ENCODE measurements at places on chromosomes 4 and X.

DNA sequence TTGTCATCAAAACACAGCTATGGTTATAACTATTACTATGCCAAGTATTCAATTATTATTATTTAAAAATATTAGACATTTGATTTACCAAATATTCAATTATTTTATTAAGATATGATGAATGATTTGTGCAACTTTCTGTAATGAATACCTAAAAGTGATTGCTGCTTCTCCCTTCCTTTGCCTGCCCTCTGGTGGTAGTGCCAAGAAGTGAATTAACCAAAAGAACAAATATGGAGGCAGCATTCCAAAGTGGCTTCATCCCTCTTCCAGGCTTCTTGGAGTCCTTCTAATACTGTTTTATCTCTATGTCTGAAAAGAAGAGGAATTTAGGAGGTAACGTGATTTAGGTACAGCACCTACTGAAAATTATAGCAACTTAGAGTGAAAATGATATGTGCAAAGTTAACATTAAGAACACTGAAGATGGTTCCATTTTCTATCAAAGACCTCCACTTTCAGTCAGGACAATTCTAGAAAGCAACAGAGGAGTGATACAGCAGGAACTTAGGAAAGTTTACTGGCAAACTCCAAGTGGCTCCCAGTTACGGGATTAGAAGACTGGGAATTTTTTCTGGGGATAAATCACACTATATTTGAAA lies 43.0 kb downstream of the ENPEP start:
- no peaks in the 10 kb centered on the region for H3K27me3 ChIP-seq
- H3K4me3 ChIP-seq, result no peak overlapping the region
- DNase-seq, result no peak

DNA sequence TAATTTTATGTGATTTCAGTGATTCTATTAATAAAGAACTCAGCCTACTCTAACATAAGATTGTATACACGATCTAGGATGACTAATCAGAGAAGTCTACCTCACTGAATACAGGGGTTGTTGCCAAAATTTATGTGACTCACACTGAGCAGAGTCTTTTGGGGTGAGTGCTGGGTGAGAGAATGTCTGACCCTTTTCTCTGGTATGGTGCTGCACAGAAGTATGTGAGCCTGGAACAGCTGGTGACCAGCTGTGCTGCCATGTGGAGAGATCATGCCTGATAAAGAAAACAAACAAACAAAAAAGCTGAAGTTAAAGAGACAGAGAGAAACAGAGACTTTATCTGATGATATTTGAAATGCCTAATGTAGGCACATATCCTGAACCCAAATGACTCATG lies 618.1 kb upstream of the GRIA3 start:
- no peaks in the 10 kb centered on the region for H3K27me3 ChIP-seq
- H3K27ac ChIP-seq, result no peak overlapping the region
- H3K36me3 ChIP-seq, result no peaks in the 10 kb centered on the region
- no peak overlapping the region for H3K4me3 ChIP-seq
- no peaks in the 10 kb centered on the region for H3K4me1 ChIP-seq

- no peak for DNase-seq
- H3K27ac ChIP-seq, result no peak overlapping the region
- H3K36me3 ChIP-seq, result no peaks in the 10 kb centered on the region
Measured at GRCh38 chrX:39896951-39897740, 200.6 kb downstream of the BCOR start.

- H3K27ac ChIP-seq, result no peak overlapping the region
- peaks cover 9% of the 10 kb centered on the region for H3K4me1 ChIP-seq
- no peaks in the 10 kb centered on the region for H3K36me3 ChIP-seq
- no peak overlapping the region for H3K4me3 ChIP-seq
Measured at GRCh38 chr4:168648929-168649328, 152.1 kb downstream of the PALLD start.

- H3K27ac ChIP-seq, result peak within 1 kb of the TSS; percentile 47
- H3K27me3 ChIP-seq, result no peaks in the 10 kb centered on the region
- H3K36me3 ChIP-seq, result peaks cover 6% of the 10 kb centered on the region
- H3K4me1 ChIP-seq, result peaks cover 21% of the 10 kb centered on the region
- peak within 1 kb of the TSS; percentile 94 for H3K4me3 ChIP-seq
Measured at GRCh38 chrX:109732807-109733612, at the start of gene ACSL4. TSS of gene ACSL4 (minus strand) at chrX:109733257. CDS start at chrX:109683363, 49,894 bp downstream.

GRCh38 chr4:79182209-79182608 lies 143.7 kb downstream of the NAA11 start:
- no peak overlapping the region for H3K4me3 ChIP-seq
- no peaks in the 10 kb centered on the region for H3K4me1 ChIP-seq
- H3K27me3 ChIP-seq, result no peaks in the 10 kb centered on the region

DNA sequence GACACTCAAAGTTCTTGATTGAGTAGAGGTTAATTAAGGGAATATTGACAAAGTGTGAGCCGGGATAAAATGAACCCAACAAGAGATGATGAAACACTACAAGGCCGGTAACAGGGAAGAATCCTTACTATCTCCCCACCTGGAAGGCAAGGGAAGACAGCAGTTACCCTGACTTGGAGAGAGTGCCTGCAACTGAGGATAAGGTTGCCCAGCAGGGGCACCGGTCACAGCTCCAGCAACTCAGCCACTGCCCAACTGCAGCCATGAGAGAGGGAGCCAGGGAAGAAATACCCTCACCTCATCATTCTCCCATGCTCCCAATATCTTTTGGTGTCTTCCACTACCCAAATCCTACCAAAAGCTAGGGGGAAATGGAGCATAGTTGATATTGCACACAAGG lies 212.7 kb downstream of the KCTD8 start:
- DNase-seq, result no peak
- no peaks in the 10 kb centered on the region for H3K4me1 ChIP-seq
- H3K4me3 ChIP-seq, result no peak overlapping the region
- no peaks in the 10 kb centered on the region for H3K27me3 ChIP-seq
- H3K27ac ChIP-seq, result no peak overlapping the region
- H3K36me3 ChIP-seq, result no peaks in the 10 kb centered on the region

DNA sequence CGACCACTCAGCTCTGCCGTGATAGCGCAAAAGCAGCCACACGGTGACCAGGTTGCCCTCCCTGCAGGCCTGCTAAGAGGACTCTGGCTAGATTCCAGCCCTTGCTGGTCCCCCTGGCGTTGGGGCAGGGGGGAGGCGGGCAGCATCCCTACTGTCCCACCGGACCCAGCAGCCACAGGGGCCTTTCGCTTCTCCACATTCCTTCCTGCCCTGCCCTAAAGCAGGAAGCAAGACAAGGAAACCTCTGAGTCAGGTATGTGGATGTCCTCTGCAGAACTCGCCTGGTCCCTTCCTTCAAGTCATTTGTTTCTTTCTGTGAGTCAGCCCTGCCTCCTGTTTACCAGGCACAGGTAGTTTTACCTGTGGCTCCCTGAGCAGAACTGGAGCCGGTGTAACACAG lies 60.2 kb upstream of the CLDN34 start:
- H3K36me3 ChIP-seq, result no peaks in the 10 kb centered on the region
- peak; percentile 61 for DNase-seq
- peaks cover 68% of the 10 kb centered on the region for H3K4me1 ChIP-seq
- no peaks in the 10 kb centered on the region for H3K27me3 ChIP-seq
- peak overlapping the region; percentile 44 for H3K4me3 ChIP-seq

DNA sequence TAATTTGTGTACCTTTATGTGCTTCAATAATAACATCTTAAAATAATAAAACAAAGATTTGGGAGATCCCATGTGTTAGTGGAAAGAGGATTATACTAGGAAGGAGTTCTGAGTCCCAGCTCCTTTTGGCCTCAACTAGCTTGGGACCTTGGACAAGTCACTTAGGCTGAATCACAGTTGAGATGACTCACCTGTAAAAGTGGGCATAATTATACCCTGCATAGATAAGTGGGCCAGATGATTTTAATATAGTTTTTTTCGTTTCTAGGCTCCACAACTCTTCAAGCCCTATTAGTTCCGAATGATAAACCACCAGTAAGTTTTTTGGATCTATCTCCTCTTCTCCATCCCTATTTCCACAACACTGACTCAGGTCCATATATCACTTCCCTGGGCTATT lies 131.8 kb downstream of the ENOX2 start:
- no peaks in the 10 kb centered on the region for H3K27me3 ChIP-seq
- H3K36me3 ChIP-seq, result no peaks in the 10 kb centered on the region
- no peak for DNase-seq
- H3K27ac ChIP-seq, result no peak overlapping the region

Data from PC-9 (cell line).